ENCODE measurements at places on chromosomes 2 and 18.

DNA sequence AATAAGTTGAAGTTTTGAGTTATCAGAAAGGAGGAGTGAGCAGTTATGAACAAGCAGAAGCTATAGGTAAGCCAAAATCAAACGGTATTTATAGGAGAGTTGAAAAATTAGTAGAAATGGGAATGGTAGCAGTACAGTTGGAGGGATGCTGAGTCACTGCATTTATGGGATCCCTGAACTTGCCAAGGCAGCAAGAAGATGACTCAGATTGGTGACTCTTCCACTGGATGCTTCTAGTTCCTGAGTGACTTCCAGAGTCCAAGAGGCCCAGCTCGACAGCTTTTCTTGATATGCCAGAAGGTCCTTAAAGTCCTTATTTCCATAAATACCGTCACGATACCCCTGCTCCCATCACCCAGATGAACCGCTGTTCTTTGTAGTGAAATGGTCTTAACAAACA lies 31.1 kb upstream of the ACTR3 start:
- DNase-seq: no peak

- no peak for DNase-seq
These were observed 169.2 kb upstream of the NOSTRIN start for GRCh38 chr2:168633200-168633599.

DNA sequence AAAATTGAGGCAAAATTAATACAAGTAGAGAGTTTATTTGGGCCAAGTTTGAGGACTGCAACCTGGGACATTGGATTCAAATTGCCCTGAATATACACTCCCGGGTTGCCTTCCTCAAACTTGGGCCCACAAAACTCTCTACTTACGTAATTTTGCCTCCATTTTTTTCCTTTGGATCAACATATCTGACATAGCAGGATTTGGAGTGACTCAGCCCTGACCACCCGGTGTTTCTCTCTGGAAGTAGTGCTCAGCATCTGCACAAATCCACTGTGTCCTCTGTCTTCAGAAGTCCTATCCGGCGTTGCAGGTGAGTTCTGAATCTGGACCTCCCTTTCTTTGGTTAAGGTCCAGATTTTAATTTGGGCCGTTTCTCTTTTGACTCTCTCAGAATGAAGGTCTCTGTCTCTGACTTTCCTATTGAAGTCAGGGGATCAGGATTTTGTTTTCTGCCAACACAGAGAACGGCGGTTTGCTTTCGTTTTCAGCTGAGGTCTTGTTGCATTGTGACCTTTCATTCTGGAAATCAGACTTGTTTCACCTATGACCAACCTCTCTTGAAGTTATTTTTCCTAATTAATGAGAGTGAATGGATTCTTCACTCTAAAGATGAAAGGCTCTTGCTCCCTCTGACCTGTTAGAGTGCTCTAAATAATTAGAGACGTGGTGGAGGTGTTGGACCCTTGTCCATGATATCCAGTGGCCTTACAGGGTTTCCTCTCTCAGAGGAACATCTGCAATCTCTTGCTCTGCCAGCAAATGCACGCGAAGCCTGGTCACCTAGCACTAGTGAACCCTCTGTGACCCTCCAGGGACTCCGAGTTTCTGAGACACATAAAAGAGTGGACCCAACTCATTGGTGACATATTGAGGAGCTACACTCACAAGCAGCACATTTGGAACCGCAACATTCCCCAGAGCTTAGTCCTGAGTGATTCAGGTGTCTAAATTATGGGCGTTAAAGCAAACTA lies 13.6 kb downstream of the TCF23 start:
- no peak for DNase-seq

DNA sequence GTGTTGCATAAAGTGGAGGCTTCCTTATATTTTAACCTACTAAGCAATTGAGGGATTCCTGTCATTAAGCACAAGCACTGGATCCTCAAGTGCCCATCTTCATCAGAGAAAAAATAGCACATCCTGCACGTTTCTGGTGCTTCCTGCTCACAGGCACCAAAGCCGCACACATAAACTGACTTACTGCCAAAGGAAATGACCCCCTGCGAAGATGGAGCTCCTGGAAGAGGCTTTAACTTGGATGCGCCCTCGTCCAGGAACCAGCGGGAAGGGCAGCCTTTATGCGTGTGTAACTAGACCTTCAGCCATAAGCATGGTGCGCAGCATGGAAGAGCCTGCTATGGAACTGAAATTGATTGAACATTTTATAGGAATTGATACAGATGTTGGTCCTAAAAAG lies 188.7 kb downstream of the FTCDNL1 start:
- DNase-seq: no peak

- no peak for DNase-seq
These were observed 353.9 kb downstream of the SS18 start for GRCh38 chr18:25736516-25736915.

- no peak for DNase-seq
These were observed 329.0 kb upstream of the LRATD1 start for GRCh38 chr2:14303366-14304115.

DNA sequence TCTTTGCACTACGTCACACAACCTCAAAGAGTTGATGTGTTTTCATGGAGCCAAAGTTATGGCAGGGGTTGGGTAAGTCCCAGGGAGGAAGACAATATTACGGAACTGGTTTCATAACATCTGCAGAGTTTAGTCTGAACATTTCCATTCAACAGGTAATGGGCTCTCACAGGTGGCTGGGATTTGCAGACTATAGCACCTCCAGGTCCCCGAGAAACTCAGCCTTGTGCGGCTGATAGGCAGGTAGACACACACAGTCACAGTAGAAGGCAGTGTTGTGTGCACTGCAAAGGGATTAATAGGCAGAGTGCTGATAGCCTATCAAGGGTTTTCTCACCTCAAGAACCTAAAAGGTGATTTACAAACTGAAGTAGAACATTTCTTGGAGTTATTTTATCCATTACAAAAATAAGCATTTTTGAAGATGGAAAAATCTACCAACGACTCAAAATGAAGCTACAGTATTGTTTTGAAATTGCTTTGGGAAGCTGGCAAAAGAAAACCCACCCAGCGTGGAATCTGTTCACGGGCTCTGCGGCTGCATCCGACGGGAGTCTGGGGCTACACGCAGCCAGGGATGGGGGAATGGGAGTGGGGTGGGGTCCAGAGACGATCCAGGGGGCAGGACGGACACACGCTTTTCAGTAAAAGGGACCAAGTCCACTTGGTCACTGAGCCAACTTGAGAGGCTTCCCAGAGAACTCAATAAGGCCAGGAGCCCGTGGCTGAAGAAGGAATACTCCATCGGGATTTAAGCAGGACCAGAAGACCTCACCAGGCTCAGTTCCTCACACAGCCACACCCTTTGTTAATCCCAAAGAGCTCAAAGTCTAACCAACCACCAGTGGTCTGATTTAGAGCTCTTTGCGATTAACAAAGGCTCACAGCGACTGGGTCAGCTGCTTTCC lies 82.9 kb downstream of the CHRNA1 start:
- DNase-seq: peak; percentile 19

DNA sequence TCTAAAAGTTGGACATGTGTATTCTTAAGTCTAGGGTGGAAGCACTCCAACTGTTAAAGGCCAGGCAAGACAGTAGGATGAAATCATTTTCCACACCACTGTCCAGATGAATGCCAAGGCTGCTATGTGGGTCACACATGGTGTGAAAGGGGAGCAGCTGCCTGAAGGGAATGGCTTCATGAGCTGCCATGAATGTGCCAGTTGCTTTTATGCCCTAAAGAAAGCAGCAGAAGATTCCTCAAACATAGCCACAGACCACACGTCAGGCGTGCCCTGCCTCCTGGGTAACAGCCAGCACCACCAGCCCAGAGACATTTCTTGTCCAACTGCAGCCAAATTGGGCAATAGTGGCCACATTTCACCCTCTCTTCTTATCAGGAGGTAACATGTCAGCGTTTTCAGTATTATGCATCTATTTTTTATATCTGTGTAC lies 130.2 kb downstream of the MTCL1 start:
- DNase-seq: no peak

DNA sequence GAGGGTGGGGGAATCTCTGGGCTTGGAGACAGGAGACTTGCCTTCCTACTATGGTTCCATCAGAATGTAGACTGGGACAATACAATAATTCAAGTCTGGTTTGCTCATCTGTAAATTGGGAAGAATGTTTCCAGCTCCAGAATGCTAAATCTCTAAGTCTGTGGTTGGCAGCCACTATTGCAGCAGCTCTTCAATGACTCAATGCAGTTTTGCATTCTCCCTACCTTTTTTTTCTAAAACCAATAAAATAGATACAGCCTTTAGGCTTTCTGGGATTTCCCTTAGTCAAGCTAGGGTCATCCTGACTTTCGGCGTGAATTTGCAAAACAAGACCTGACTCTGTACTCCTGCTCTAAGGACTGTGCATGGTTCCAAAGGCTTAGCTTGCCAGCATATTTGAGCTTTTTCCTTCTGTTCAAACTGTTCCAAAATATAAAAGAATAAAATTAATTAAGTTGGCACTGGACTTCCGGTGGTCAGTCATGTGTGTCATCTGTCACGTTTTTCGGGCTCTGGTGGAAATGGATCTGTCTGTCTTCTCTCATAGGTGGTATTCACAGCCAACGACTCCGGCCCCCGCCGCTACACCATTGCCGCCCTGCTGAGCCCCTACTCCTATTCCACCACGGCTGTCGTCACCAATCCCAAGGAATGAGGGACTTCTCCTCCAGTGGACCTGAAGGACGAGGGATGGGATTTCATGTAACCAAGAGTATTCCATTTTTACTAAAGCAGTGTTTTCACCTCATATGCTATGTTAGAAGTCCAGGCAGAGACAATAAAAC lies 6.5 kb downstream of the TTR start:
- no peak for DNase-seq

GRCh38 chr18:7370375-7370774 lies 139.5 kb downstream of the LRRC30 start:
- no peak for DNase-seq

GRCh38 chr2:120765678-120766469 lies 30.2 kb downstream of the GLI2 start:
- DNase-seq: peak; percentile 80

DNA sequence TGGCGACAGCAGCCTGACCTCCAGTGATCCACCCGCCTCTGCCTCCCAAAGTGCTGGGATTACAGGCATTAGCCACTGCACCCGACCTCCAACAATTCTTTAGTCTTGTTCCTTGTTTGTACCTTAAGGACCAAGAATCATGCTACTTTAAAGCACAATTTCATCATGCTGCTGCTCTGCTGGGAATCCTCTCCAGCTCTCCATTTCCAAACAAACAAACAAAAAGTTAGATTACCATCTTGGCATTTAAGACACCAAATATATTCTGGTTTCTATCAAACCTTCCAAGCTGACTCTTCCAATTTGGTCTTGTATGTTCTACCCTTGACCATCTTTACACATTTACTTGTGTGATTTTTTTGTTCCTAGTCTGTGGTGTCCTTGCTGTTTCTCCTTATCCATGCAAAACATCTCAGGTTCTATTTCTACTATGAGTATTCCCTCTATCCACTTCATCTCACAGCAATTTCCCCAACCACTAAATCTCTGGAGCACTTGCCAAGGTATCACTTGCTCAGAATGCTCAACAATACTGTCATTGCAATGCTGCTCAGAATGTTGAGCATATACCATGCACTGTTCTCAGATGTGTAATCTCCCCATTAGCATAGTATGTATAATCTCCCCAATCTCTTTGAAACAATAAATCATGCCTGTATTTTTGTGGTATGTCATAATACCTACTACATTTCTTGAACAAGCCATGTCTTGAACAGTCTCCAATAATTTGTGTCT lies 73.2 kb upstream of the GALNT5 start:
- no peak for DNase-seq

- DNase-seq: no peak
These were observed 196.6 kb upstream of the CELF4 start for GRCh38 chr18:37762076-37762621.

DNA sequence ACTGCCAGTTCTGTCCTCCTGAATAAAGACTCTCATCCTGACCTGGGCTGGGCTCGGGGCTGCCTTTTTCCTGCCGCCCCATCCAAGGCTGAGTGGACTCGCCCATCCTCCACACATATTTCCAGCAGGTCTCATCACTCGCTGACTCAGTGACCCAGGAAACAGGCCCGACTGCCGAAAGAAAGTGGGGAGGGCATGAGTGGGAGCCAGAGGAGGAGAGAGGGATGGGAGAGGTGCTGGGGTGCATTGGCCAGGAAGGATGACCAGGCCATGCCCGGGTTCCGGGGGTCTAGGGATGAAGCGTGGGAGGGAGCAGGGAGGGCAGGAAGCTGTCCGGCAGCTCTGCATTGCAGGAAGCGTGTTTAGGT lies 66.7 kb downstream of the TWIST2 start:
- DNase-seq: no peak

DNA sequence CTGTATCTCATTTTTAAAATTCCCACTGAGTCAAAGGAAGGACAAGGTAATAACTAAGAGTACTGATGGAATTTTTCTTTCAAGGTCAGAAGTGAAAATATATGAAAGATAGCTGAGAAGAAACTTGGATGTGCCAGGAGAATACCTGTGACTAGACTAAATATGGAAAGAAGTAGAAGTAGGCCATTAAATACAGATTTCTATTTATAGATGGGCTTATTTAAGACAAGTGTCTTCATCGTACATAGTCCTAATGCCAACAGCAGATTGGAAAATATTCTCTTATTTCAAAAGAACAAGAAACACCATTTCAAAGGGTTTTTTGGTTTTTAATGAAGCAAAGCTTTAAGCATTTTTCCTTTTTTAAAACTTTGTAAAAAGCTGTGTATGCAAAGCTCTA lies 22.0 kb downstream of the UGP2 start:
- DNase-seq: no peak

- no peak for DNase-seq
These were observed 832.0 kb upstream of the ZEB2 start for GRCh38 chr2:145351864-145352425.

DNA sequence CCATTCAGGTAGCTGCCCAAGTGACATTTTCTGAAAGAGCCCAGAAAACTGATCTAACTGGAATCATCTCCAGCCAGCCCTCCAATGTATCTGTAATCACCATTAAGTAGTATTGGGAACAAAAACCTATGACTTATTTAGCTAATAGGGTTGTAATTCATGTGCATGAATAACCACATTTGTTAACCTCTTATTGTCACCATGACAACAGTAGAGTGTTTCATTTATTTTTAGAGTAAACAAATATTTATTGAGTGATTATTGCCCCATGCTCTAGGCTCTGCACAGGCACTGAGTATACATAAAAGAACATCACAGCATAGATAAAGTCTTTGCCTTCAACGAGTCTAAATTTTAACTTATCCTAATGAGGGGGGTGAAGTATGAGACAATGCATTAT lies 265.4 kb upstream of the UBE2E3 start:
- DNase-seq: no peak

- no peak for DNase-seq
These were observed 402.8 kb upstream of the UBE2E3 start for GRCh38 chr2:180577567-180577966.

GRCh38 chr2:27251766-27252165 lies 11.1 kb downstream of the SLC30A3 start:
- DNase-seq: no peak

GRCh38 chr2:207121784-207122183 lies 44.0 kb downstream of the KLF7 start:
- no peak for DNase-seq

- DNase-seq: no peak
These were observed 45.1 kb downstream of the FARSB start for GRCh38 chr2:222610746-222611145.

- no peak for DNase-seq
These were observed 471.0 kb downstream of the TMEM182 start for GRCh38 chr2:103232865-103233264.

- DNase-seq: no peak
These were observed 115.4 kb downstream of the SCG2 start for GRCh38 chr2:223486751-223487150.

All from left renal cortex interstitium (tissue), 4 donors.